ENCODE measurements at places on chromosomes 3 and 15. TPM values are rescaled to one million over a fixed set of nuclear protein-coding genes. Genes with fewer than 3 reads are reported as not detected.

The BTLA gene
- not detected for total RNA-seq

The CSNK1G1 gene
- 27.0 TPM for total RNA-seq

The LZTFL1 gene
- 18.6 TPM for total RNA-seq

The GABRB3 gene
- total RNA-seq = 0.44 TPM

The SNX22 gene
- 0.06 TPM for total RNA-seq

The TEX9 gene
- total RNA-seq = 1.6 TPM

The ALPK3 gene
- total RNA-seq = 0.81 TPM

The CFAP20DC gene
- 0.06 TPM for total RNA-seq

The SCN11A gene
- 0.15 TPM for total RNA-seq
